ENCODE measurements at places on chromosomes 5 and 9.

GRCh38 chr5:105783811-105784210 lies 1886.9 kb downstream of the EFNA5 start:
- peak; percentile 6 for DNase-seq

GRCh38 chr9:3660936-3661335 lies 135.1 kb upstream of the RFX3 start:
- DNase-seq: no peak

DNA sequence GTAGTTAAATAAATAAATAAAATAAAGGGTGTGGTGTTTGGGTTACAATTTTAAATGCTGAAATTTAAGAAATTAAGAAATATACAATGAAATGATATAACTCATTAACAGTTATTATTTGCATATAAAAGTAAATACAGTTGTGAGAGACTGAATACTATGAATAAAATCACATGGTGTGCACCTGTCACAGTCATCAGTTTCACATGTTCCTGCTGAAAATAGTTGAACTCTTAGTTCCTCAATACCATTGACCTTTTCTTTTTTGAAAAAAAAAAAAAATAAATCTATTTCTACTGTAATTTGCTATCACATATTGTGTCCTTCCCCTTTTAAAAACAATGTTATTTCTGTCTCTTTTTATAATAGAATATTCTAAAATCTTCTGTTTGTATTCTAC lies 130.9 kb upstream of the CHD1 start:
- no peak for DNase-seq

GRCh38 chr9:23464275-23464674 lies 361.8 kb downstream of the ELAVL2 start:
- no peak for DNase-seq

DNA sequence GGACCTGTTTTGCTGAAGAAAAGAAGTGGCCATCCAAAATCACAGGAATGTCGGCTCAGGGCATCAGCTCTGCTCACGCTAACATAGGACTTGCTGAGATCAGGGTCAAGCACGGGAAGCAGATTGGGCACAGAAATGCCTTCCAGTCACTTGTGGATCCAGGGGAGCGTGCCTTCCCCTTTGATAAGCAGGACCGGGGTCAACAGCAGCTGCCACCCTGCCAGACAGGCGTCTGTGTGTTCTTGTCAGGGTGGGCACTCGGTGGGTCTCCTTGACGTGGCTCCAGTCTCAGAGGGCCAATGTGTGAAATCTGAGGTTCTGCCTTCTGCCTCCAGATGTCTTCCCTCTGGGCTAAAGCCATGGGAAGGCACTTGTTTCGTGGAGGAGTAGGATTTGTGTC lies 313.7 kb upstream of the IRX4 start:
- DNase-seq: no peak

Data from NCI-H226 (cell line).